ENCODE measurements at places on chromosomes 1 and 21.

- DNase-seq = no peak
Observed at GRCh38 chr1:37128091-37128490, 93.8 kb upstream of the GRIK3 start.

GRCh38 chr1:215276582-215276981 lies 194.0 kb downstream of the KCNK2 start:
- DNase-seq = no peak

- DNase-seq = no peak
Observed at GRCh38 chr1:38076038-38076437, 29.4 kb upstream of the POU3F1 start.

DNA sequence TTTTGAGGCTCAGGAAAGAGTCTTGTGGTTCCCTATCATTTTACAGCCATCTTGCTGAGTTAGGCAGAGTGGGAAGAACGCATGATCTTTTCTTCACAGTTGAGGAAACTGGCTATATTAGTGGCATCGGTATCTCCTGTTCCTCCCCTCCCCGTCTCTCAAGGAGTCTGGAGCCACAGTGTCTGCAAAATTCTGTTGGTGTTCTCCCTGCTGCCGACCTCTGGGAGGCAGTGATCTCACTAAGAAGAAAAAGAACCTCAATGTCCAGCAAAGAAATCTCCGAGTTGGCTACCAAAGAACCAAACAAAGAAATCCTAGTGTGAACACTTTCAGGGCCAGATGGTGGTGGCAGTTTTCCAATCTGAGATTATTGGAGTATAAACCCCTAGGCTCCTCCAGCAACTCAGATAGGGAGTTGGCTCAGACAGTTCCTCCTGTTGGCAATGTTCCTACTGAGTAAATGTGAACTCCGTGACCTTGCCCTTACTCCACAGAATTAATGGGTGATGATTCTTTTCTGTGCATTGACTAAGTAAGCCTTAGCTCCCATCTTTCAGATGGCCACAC lies 41.2 kb downstream of the PRAMEF20 start:
- DNase-seq = no peak

DNA sequence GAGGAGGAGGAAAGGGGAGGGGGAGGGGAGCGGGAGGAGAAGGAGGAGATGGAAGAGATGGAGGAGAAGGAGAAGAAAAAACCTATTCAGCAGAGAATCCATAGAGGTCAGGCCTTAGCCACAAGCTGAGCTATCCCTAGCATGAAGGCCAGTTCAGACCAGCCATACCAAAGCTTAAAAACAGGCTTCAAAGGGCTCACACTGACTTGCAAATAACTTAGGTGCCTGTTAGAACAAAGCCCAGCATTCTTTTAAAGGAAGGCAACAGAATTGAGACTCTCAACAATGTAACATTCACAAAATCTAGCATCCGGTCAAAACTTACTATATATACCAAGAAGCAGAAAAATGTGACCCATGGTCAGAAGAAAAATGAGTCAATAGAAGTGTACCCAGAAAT lies 43.6 kb upstream of the IFFO2 start:
- no peak for DNase-seq

Data from NCI-H748 treated with DMSO at 0.1 percent for 48 hours (cell line).